Astrocyte of the hippocampus (primary cell): ENCODE measurements at places on chromosomes 12 and 14.

DNA sequence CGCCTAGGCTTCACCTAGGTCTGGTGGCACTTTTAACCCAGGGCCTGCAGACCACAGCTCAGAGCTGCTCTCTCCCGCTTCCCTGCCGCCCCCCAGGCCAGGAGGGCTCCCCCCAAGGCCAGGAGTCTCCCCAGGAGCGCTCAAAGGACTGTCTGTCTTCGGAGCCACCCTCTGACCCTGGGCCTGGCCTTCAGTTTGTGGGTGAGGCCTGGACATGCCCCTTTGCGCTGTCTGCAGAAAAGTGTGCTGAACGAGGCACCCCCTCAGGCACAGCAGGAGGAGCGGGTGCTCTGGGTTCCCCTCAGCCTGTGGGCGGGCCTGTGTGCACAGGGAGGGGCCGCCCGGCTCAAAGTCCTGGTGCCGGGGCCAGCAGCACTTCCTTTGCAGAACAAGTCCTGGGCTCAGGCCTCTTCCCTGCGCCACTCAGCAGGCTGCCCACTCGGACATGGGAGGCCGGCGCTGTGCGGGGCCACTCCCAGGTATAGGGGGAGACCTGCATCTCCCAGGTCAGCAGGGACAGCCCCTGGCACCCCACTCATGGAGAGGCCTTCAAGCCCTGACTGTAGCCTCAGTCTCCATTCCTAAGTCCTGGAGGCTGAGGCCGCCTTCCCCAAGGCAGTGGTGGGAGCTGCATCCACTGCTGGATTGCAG lies 14.3 kb downstream of the DEGS2 start:
- DNase-seq: no peak

- no peak for DNase-seq
Measured at GRCh38 chr14:24802236-24802635, 168.2 kb upstream of the GZMB start.

- DNase-seq: no peak
Measured at GRCh38 chr14:98927986-98928385, 344.0 kb downstream of the BCL11B start.

DNA sequence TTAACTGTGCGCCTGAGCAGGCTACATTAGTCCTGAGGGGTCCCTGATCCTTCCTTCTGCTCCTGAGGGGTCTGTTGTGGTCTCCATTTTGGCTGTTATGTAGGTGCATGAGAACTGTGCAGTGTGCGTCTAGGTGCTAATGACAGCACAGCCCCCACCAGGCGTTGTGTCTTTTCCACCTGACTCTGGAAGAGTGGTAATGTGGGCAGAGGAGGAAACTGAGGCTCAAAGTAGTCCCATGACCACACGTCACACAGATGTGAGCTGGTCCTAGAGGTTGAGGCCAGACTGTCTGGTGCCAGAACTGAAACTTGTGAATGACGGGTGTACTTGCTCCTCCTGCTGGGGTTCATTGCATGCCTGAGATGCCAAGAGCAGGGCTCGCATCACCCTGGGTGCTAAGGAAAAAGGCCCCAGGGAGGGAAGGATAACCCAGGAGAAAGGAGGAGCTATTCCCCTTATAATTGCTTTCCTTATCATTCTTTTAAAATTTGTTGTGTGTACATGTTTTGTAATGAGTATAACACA lies 111.8 kb downstream of the SLC25A47 start:
- no peak for DNase-seq

GRCh38 chr14:104390221-104390931 lies 189.2 kb upstream of the C14orf180 start:
- no peak for DNase-seq
